Esophagus squamous epithelium (tissue), 5 donors: ENCODE measurements at places on chromosomes 5 and 9.

- no peak for DNase-seq
Measured at GRCh38 chr9:17057729-17058128, 77.1 kb upstream of the CNTLN start.

DNA sequence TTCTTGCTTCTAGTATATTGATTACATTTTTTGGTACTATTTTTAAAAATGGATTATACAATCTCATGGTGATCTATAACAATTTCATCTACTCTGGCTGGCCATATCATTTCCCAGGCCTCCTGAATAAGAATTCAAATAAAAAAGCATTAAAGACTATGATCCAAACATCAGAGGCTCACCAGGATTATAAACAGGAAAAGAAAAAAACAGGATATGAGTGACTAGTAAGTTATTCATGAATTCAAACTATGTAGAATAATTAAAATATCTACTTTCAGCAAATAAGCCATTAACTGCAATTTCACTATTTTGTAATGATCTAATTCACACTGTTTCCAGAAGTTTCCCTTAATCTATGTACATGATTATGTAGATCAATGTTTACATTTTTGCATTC, 293.1 kb upstream of the CDH6 start:
- DNase-seq: no peak

GRCh38 chr9:137494104-137494544, 35.0 kb upstream of the NSMF start:
- no peak for DNase-seq

- no peak for DNase-seq
Measured at GRCh38 chr9:1048811-1049210, 1.3 kb upstream of the DMRT2 start.

- no peak for DNase-seq
Measured at GRCh38 chr9:93456504-93456903, 3.1 kb upstream of the FAM120AOS start.

- DNase-seq: no peak
Measured at GRCh38 chr9:129669141-129669718, 3.8 kb downstream of the PRRX2 start.

DNA sequence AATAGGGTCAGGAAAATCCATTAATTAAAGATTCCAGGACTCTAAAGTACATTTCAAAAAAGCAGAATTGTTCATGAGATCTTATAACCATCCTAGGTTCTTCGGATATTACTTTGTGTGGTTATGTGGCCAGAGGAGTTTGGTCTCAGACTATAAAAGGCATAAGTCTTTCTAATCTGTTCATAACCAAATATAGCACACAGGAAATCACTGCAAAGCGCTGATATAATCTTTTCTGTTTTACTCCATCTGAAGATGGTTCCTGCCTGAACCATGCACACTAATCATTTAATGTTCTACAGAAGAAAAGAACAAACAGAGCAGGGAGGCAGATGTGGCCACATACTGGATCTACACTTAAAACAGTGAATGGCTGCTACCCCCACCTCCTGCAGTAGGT, 182.8 kb downstream of the SEMA5A start:
- no peak for DNase-seq

DNA sequence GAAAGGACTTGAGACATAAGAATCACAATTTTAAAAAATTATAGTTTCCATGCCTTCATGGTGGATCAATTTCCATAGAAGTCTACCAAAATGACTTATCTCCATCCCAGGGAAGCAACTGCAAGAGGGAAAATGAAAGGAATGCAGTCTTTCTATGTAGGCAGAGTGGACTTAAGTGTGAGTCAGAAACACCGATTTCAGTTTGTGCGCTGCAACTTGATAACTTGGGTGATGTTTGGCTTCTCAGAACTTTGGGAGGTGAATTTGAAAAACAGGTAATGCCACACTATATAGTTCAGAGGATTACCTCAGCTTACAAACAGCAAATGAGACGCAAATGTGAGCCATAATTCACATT, 708 bp upstream of the CSNK1G3 start:
- no peak for DNase-seq

- no peak for DNase-seq
Measured at GRCh38 chr5:82331557-82331956, 53.4 kb upstream of the RPS23 start.

DNA sequence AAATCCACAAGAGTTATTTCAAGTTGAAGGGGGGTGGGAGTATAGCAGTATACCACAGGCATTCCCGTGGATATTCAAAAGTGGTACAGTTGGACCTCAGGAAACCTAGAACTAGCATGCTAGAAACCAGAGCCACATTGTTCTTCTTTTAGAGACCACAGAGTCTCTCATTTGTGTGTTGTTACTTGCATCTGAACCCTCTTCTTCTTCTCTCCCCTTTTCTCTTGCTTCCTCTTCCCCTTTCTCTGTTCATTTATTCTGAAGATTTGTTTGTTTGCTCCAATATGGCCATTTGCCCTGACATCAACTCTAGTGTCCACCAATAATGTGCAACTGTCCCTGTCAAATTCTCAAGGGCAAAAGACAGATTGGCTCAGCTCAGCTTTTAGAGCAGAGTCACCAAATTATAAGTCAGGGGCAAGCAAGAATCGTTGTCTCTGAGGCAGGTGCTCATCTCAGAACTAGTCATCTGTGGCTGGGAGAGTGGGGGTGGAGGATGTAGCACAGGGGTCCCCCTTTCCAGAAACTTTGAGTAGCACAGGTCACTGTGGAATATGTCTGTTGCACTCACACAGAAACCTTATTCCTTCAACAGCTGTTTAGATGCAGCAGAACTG, 321.1 kb downstream of the ARRDC3 start:
- no peak for DNase-seq
